ENCODE measurements at places on chromosomes 5 and 9.
A peak's percentile ranks its signal among the peaks of the same experiment; 100 is the strongest.

GRCh38 chr9:13088720-13089427 lies 190.6 kb downstream of the MPDZ start:
- no peak for DNase-seq

DNA sequence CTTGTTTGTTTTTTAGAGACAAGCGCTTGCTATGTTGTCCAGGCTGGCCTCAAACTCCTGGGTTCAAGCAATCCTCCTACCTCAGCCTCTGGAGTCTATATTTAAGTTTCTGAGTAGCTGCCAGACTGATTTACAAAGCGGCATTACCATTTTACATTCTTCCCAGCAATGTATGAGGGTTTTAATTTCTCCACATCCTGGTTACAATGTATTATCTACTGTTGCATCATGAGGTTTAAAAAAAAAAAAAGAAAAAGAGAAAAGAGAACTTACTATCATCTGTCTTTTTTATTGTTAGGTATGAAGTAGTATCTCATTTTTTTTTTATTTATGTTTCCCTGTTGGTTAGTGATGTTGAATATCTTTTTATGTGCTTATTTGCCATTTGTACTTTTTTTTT lies 18.9 kb upstream of the CLINT1 start:
- DNase-seq = no peak

GRCh38 chr9:137918331-137919094 lies 40.9 kb downstream of the CACNA1B start:
- DNase-seq = no peak

GRCh38 chr5:73486119-73486899 lies 11.9 kb upstream of the BTF3 start:
- no peak for DNase-seq

DNA sequence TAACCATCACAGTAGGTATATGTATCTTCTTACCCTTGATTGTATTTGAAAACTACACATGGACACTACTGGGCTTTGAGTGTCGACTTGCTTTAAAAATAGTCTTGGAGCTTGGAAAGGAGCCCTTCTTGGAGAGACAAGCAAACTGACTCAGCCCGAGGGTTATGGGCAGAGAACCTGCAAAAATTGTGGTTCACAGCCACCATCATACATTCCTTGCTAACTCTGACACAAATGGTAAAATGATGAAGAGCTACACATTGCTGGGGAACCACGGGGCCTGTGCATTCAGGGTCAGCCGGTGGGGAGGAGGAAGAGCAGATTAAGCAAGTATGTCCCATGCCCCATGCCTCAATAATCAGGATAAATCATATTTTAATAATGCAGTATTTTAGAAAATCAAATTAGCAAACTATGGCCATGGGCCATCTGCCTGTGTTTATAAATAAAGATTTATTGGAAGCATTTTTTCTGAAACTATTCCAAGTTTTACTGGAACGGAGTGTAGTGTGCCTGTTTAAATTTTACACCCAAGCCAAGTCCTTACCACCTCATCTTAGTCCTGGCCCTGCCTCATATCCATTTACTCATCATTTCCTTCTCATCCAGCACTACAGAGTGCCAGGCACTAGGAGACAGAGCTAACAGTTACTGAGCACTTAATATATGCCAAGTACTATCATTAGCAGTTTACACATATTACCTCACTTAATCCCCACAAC lies 195.7 kb downstream of the PALM2AKAP2 start:
- DNase-seq = no peak

DNA sequence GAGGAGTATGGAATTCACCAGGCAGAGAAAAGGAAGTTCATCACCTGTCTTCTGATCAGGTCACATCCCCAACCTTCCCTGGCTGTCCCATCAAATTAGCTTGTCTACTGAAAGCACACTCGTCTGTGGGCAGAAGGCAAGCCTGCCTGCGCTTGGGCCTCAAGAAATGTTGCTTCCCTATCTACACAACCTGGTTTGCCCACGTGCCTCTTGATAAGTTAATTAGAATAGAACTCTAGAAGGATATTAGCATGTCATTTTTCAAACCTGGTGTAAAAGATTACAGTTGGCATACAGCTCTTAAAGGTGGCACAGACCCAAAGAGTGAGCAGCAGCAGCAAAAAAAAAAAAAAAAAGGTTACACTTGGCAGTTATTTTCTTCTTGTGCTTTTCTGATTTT lies 5.1 kb downstream of the TTC23L start:
- no peak for DNase-seq

DNA sequence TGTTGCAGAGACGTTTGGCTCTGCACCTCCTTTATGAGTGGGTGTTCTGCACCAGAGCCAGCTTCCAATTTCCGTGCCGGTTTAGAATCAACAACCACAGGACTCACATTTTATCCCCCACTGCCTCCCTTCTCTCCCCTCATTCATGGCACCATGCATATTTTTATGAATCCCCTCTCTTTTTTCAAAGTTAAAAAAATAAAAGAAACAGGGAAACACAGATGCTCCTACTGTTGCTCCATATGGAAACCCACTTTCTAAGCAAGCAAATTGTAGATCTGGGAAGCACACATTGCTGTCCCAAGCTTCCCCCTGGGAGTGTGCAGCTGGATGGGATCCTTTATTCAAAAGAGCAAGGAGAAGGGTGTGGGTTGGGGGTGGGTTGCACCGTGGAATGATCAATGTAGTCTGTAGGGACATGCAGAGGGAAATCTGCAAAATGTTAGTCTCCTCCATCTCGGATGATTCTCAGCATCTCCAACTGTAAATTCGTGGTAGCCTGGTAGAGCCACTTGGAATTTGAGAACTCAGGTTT lies 410.0 kb upstream of the ADAMTSL1 start:
- DNase-seq = no peak

DNA sequence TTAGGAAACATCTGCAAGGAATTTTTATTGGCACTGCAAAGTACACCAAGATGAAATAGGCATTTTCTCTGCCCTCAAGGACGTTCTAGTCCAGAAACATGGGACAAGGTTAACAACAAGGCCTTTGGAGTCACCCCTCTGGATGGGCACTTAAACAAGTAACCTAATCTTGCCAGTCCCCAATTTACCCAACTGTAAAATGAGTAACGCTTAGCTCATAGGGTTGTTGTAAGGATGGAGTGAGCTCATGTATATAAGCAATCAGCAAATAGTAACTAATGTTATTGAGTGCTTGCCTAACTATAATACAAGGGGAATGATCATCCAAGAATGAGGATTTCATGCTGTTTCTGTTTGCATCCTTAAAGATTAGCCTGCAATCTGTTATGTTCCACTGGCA lies 189.3 kb downstream of the PAPPA start:
- DNase-seq = no peak

DNA sequence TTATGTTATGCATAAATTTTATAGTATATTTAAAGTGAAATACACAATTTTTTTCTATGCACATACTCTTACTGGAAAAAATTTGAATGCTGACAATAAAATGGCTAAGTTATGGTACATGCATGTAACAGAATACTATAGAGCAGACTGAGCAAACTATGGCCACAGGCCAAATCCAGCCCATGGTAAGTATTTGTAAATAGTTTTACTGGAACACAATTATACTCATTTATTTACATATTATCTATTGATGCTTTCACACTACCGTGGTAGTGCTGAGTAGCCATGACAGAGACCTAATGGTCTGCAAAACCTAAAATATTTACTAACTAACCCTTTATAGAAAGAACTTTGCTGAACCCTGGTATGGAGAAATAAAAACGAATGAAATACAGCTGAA lies 45.7 kb downstream of the TEX10 start:
- DNase-seq = no peak

DNA sequence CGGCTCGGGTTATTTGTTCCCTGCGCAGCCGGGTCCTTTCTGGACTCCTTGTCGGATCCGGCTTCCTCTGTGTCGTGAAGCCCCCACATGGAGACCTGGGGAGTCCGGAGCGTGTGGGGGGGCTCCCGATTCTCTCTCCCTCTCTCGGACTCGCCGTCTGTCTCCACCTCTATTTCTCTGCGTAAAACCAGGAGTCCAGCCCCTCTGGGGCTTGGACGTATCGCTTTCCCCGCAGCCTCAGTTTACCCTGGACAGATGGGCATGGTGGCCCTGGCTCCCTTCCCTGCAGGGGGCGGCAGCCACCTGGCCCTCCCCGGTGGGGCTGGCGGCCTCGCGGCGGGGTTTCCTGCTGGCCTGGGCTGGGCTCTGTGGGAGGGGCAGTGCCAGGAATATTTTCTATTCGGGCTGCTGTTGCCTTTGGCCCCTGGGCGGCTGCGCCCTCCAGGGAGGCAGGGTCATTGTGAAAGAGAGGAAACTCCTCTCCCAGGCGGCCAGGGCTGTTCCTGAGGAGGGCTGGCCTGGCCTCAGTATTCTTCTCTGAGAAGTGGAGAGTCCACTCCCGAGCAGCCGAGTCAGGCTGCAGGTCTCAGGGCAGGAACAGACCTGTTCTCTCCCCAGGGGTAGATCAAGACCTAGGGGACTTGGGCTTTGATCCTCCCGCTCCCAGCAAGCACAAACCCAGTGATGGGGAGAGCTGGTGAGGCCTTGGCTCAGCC lies 665 bp downstream of the ASS1 start:
- DNase-seq = no peak

GRCh38 chr5:96660971-96661854 lies 963 bp upstream of the CAST start:
- DNase-seq = no peak

GRCh38 chr9:86966852-86967511 lies 19.7 kb upstream of the GAS1 start:
- DNase-seq = no peak

GRCh38 chr5:95969055-95969454 lies 7.4 kb upstream of the ELL2 start:
- no peak for DNase-seq

- peak; percentile 57 for DNase-seq
Measured at GRCh38 chr9:35736201-35736633, 3.8 kb downstream of the CREB3 start.

- no peak for DNase-seq
Measured at GRCh38 chr5:105617436-105618215, 2053.1 kb downstream of the EFNA5 start.

DNA sequence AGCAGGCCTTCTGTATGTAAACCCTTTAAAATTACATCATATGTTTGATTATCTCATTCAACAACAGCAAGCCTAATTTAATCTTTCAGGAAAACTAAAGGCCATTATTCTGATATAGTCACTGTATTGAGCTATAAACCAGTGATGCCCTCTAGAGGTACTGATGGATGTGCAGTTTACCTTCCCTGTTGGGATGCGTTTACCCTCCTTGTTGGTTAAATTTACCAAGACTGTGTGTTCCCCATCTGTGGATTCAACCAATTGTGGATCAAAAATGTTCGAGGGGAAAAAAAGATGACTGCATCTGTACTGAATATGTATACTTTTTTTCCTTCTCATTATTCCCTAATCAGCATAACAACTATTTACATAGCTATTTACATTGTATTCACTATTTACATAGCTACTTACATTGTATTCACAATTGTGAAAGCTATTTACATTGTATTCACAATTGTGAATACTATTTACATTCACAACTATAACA lies 3.7 kb upstream of the BAAT start:
- DNase-seq = no peak

Data from stimulated activated CD4-positive, alpha-beta T cell treated with anti-CD3 and anti-CD28 coated beads, Interleukin-1b, Interleukin-23, amount 100 ng/mL, for 1 hour (primary cell).